Glutamatergic neuron (in vitro differentiated cells): ENCODE measurements at places on chromosomes 11 and 22. TPM values are rescaled to one million over a fixed set of nuclear protein-coding genes. Genes with fewer than 3 reads are reported as not detected.

Gene OR9G4
- total RNA-seq: not detected

Gene ABCG4
- 2.4 TPM for total RNA-seq

Gene MRPL21
- 54.3 TPM for total RNA-seq

Gene OR51F2
- not detected for total RNA-seq

Gene CCDC179
- not detected for total RNA-seq

Gene OR4D5
- total RNA-seq: not detected

Gene SLC5A1
- total RNA-seq: not detected

Gene PRAME
- 1.9 TPM for total RNA-seq

Gene FZD4
- 2.0 TPM for total RNA-seq

Gene UPK2
- not detected for total RNA-seq

Gene OR6A2
- 0.56 TPM for total RNA-seq

Gene ESAM
- 0.54 TPM for total RNA-seq

Gene DEPDC7
- 28.7 TPM for total RNA-seq

Gene TRIM6
- 0.64 TPM for total RNA-seq

Gene WT1
- total RNA-seq: not detected

Gene APOL3
- not detected for total RNA-seq

Gene IRAG1
- total RNA-seq: 4.2 TPM

Gene ART5
- not detected for total RNA-seq

Gene UPK3A
- total RNA-seq: not detected

Gene HORMAD2
- not detected for total RNA-seq

Gene TRIM51
- 0.37 TPM for total RNA-seq

Gene ANO3
- 12.8 TPM for total RNA-seq

Gene TMPRSS5
- total RNA-seq: 1.3 TPM

Gene NCR3LG1
- 0.51 TPM for total RNA-seq

Gene VSIG10L2
- not detected for total RNA-seq

Gene OR52H1
- not detected for total RNA-seq

Gene SLC22A25
- not detected for total RNA-seq
